Esophagus squamous epithelium (tissue), 5 donors: ENCODE measurements at places on chromosomes 16 and 17.

DNA sequence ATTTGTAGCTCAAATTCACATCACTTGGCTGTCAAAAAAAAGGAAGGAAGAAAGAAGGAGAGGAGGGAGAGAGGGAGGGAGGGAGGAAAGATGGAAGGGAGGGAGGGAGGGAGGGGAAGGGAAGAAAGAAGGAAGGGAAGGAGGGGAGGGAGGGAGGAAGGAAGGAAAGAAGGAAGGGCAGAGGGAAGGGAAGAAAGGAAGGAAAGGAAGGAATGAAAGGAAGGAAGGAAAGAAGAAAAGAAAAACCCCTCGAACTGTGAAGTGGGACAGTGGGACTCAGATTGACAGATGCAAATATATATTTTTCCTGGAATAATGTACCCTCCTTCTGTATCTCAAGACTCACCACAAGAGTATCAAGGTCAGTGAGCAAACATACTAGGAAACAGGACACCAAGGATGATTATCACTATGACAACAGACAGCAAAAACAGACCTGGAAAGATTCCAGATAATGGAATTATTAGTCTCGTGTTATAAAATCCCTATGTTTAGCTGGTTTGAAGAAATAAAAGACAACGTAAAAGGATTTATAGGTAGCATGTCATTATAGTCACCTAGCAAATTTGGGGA lies 24.2 kb upstream of the ABCA3 start:
- no peak for DNase-seq

GRCh38 chr17:10968007-10968406 lies 130.1 kb upstream of the PIRT start:
- DNase-seq = no peak

- no peak for DNase-seq
Observed at GRCh38 chr17:48639136-48639535, 13.0 kb upstream of the HOXB9 start.

GRCh38 chr17:6241381-6241780 lies 171.2 kb downstream of the WSCD1 start:
- DNase-seq = no peak

DNA sequence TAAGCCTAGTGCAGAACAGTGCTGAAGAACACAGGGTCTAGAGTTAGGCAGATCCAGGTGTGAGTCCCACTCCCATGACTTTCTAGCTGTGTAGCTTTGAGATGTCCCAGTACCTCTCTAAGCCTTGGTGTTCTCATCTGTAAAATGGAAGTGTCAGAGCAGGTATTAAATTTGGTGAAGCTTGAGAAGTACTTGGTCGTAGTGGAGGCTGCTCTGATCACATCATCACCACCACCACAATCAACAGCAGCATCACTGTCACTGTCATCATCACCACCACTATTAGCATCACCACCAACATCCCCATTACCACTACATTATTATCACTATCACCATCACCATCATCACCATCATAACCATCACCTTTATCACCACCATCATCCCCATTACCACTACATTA lies 132.1 kb downstream of the CMIP start:
- no peak for DNase-seq

DNA sequence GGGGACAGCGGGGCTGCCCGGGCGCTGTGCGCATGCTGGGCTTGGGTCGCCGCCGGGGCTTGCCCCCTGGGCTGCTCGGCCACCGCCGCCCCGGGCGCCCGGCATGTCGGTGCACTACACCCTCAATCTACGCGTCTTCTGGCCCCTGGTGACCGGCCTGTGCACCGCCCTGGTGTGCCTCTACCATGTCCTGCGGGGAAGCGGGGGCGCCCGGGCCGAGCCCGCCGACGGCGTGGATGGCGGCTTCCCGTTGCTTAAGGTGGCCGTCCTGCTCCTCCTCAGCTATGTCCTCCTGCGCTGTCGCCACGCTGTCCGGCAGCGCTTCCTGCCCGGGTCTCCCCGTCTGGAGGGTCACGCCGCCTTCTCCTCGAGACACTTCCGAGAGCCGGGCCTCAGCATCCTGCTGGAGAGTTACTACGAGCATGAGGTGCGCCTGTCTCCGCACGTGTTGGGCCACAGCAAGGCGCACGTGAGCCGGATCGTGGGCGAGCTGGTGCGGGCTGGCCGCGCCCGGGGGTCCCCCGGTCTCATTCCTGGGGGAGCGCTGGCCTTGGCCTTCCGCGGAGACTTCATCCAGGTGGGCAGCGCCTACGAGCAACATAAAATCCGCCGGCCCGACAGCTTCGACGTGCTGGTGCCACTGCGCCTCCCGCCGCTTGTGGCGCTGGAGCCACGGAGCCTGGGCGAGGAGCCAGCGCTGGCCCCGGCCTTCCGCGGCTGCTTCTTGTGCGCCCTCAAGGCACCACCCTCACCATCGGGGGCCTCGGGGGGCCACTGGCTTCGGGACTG lies 789 bp downstream of the ITPRIPL2 start:
- no peak for DNase-seq

DNA sequence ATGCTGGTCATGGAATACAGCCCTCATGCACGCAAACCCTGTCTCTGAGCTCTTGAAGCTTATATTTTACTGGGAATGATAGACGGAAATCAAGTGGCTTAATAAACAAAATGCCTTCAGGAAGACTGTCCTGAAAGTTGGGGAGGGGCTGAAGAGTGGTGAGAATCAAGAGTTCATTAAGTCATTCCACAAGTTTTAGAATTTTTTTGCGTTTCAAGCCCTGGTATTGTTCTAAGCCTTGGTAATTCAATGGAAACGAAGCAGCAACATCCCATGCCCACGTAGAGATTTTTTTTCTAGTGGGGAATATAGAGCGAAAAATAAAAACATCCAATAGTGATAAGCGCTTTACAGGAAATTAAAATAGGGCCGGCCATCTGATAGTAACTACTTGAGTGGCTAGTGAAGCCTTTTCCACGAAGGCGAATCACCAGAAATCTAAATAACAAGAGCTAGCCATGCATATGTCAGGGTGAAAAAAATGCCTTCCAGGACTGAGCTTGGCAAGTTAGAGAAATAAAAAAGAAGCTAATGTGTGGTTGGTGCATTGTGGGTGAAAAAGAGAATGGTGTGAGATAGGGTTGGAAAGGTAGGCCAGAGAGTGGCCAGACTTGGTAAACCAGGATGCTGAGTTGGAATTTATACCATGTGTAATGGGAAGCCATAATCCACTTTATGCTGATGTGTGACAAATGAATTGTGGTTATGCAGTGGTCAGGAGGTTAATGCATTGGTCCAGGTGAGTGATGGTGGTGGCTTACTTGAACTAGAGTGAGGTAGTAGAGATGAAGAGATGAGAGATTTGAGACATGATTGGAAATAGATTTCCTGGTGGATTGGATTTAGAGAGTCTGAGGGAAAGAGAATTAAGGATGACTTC lies 772 bp downstream of the PFAS start:
- DNase-seq = no peak

DNA sequence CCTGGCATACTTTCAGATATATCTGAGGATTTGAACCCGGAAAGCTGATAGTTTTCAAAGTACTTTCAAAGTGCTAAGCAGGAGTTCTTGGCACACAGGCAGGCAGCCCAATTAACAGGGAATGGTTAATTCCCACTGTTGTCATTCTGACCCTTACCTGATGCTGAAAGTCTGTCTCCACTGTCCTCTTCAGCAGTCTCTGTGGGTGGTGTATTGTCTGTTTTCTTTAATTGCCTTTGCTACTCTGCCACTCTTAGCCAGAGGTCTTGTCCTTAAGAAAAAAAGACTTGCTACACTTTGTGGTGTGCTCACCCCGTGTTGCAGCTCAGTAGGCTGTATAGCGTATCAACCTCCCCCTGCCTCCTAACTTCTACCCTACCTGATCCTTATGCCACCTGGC lies 63.2 kb upstream of the SLC12A3 start:
- no peak for DNase-seq

GRCh38 chr17:19317359-19318095 lies 45.0 kb downstream of the B9D1 start:
- DNase-seq = no peak

- no peak for DNase-seq
Observed at GRCh38 chr17:36939802-36940312, 2.6 kb downstream of the LHX1 start.

- no peak for DNase-seq
Observed at GRCh38 chr16:85372627-85373372, 240.3 kb upstream of the GSE1 start.

GRCh38 chr17:44906010-44906646 lies 6.9 kb upstream of the EFTUD2 start:
- DNase-seq = no peak

DNA sequence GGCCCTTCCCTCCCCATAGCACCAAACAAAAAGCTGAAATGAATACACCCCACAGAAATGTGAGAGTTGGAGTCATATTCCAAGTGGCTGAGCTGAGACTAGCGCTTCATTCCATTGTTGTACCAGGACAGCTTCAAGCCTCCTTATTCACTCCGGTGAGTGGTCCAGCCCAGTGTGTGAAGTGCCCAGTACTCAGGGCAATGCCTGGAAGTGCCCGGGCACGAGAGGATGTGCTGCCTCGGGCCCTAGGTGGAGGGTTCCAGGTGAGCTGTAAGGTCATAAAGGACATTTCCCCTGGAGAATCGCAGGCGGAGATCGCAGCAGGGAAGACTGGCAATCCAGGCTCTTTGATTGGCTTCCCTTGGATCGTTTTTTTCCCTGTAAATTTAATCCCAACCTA lies 5.4 kb upstream of the CYLD start:
- DNase-seq = no peak

DNA sequence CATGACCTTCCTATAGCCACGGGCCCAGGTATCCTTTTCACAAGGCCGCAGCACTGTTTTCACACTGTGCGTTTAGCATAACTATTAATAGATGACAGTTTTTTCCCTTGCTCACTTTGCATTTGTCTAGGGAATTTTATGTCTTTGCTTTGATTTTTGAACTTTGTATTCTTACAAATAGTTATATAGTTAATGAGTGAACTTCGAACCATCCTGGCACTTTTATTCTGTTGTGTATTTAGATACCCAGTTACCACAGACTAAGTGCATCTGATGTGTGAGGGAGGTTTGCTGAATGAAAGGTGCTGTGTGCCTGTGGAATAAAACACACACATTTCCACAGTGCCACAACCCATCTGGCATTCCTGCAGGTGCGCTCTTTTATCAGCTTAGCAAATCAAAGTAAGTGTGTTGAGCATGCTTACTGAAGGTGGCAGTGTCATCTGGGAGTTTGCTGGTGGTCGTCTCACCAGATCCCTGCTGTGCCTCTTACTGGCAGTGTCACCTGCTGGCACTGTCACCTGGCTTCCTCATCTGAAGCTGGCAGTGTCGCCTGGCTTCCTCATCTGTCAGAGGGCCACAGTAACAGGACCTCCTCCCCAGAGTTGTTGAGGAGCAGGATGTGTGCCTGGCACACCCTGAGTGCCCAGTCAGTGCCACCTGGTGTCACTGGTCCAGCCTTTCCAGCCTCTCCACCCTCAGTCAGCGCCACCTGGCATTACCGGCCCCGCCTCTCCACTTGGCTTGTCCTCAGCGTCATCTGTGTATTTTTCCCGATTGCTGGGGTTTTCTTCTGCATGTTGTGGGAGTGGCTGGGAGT lies 37.6 kb downstream of the USP10 start:
- no peak for DNase-seq

DNA sequence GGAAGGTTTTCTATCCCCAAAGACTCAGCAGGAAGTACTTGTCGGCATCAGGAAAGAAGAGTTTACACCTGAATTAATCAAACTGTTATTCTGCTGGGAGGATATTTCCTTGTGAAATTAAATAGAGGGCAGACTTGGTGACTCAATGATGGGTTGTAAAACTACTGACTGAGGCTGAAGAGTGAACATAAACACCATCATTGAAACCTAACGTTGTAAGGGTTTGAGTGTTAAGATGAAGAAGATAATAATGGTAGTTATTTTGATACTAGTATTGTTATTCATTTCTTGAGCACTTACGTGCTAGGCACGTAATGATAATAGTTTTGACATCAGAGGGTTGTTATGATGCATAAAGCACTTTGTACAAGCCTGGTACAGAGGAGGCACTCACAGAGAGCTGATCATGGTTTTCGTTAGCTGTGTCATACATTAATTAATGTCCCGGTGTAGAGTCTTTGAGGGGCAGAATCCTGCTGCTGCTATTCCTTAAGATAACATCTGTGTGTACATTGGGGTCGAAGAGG lies 64.2 kb upstream of the CACNG3 start:
- no peak for DNase-seq

DNA sequence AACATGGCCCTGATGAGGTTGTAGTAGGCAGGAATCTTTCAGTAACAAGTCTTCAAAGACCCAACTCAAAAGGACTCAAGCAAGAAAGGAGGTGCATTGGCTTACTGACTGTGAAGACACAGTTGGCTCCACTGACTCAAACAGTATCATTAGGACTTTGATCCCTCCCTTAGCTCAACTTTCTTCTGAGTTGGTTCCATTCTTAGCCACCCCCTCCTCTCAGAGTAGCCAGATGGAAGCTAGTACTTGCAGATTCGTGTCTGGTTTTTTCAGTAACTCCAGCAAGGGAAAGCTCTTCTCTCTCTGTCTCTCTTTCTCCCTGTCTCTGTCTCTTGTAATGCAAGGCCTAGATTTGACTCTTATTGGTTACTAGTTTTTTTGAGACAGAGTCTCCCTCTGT lies 5.0 kb upstream of the MAPK3 start:
- no peak for DNase-seq

GRCh38 chr16:19645557-19645981 lies 72.5 kb downstream of the KNOP1 start:
- DNase-seq = no peak

DNA sequence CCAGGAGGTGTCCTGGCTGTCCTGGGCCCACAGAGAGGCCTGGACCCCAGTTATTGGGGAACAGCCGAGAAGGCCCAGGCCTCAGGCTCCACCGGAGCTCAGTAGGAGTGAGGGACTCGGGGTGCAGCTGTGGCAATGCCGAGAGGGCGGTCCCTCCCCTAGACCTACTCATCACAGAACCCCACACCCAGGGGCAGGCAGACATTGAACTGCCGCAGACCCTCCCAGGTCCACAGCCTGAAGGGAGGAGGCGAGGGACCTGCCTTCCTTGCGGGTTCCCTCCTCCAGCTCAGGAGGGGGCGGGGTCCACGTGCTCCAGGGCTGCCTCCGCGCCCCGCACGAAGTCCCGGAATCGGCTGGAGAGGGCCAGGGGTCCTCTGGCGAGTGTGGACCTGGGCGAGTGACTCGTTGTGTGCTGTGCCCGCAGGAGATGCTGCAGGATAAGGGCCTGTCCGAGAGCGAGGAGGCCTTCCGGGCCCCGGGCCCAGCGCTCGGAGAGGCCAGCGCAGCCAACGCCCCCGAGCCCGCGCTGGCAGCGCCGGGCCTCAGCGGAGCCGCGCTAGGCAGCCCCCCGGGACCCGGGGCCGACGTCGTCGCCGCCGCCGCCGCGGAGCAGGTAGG lies 3.9 kb downstream of the TBX4 start:
- DNase-seq = no peak
